Heart right ventricle (tissue), 16 donors: ENCODE measurements at places on chromosomes 6 and 20.

DNA sequence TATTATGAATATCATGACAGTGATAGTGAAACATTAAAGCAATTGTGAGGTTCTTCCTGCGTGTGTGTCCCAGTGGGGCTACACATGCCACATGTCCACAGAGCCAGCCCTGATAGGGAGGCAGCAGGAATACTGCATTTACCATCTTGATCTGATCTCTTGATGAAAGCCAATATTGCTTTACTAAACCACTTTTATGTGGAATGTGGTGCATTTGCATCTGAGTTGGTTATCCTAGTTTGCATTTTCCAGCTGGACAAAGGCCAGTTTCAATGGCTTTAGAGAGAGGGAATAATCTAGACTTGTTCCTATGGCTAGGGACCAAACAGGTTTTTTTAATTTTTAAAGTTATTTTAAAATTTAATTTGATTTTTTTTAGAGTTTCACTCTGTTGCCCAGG, 216.3 kb upstream of the FERMT1 start:
- DNase-seq, result no peak

DNA sequence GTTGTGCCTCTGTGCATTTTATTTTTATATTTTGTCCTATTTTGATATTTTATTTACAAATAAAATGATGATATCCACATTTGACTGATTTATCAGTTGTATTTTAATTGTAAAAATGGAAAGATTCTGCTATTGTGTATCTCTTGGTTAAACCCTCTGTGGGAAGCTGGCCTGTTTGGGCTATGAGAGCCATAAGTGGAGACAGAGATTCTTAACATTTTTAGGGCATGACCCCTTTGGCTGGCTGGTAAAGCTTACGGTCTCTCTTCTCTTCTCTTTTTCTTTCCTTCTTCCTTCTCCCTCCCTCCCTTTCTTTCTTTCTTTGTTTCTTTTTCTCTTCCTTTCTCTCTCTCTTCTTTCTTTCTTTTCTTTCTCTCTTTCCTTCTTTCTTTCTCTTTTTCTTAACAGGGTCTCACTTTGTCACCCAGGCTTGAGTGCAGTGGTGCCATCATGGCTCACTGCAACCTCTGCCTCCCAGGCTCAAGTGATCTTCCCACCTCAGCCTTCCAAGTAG, 172.3 kb upstream of the CDYL start:
- no peak for DNase-seq

DNA sequence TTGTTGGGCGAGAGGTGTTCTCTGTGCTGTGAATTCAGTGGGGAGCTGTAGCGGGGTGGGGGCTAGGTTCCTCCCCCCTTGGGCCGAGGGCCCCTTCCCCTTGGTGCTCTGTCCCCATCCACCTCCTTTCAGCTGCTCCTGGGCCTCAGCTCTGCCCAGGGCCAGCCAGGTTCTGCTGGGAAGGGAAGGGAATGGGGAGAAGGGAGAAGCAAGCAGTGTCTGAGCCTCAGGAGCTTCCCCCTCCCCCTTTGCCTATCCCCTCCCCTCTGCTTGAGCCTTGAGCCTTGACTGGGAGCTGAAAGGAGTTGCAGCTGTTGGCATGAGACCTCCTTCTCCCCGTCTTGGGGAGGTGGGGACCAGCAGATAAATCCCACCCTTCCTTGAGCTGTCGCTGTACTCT, 576 bp upstream of the RRP36 start:
- no peak for DNase-seq

DNA sequence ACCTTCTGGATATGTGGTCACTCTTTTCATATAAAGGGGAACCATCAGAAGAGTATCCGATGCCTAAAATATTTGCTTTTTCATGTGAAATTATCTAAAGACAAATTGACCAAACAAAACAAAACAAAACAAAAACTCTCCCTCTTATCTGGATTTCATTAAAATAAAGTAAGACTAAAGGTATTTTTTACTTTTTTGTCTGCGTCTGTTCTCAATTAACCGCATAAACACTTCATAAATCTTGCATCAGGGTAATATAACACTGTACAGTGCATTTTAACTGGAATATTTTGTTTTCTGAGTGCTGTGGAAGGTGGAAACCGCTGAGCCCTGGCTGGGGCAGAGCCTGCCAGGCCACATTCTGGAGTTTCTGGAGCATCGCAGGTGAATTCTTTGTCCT, 234.1 kb upstream of the ZFP64 start:
- no peak for DNase-seq

DNA sequence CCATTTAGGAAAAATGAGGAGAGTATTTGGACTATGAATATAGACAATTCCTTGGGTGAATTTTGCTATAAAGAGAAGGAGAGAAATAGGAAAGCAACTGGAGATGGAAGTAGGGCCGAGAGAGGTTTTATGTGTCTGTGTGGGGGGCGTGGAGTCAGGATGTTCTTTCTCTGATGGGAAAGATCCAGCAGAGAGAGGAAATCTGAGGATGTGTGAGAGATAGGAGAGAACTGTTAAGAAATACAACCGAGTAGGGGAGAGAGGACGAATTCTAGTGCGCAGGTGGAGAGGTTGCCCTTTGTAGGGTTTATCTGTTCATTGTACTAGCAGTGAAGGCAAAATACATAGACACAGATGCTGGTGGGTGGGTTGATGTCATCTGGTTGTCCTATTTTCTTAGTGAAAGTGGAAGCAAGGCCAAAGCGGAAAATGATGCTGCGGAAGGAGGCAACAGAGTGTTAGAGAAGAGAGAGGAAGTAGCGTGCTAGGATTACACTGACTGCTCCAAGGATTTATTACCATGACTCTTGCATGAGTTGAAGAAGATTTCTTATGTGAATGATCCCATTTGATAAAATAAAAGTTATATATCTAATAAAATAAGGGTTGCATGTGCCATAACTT, 57.7 kb downstream of the CLVS2 start:
- DNase-seq, result no peak

GRCh38 chr20:50302341-50303057, 111.9 kb downstream of the CEBPB start:
- DNase-seq, result no peak

DNA sequence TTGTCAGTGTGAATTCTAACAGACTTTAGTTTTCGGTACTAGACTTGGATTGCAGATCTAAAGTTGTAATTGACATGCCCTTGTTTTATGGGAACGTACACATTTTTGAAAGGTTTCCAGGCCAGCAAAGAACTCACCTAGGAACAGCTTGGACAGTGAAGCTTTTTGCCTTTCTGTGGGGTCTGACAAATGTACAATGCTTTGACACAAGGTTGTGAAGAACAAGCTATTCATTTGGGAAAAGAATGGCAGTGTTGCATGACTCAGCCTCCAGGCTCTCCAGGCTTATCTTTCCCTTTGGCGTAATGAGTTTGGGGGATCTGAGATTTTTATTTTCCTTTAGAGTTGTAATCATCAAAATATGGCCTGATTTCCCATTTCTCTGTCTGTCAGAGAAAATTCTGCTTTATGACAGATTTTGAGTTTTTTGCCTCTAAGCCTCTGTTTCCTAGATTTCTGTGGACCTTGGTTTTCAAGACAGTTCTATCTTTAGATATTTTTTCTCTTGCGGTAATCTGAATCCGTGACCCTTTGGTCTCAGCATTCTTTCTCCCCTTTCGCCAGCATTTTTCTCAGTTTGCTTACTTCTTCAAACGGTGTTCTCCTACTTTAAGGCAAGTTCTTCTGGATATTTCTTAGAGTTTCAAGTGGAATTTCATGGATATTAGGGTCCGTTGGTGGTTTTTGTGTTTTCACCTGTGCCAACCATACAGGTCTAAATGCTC, 221.0 kb downstream of the ADGB start:
- no peak for DNase-seq

- no peak for DNase-seq
These were observed 78.4 kb downstream of the FYN start for GRCh38 chr6:111794727-111795452.

- no peak for DNase-seq
These were observed 321.2 kb upstream of the MAP3K7 start for GRCh38 chr6:90907931-90908655.

GRCh38 chr6:106735136-106735633, 105.8 kb downstream of the QRSL1 start:
- DNase-seq, result no peak

GRCh38 chr20:60000271-60001042, 42.2 kb downstream of the CDH26 start:
- no peak for DNase-seq

- no peak for DNase-seq
These were observed 101.3 kb downstream of the RTN4IP1 start for GRCh38 chr6:106527979-106528378.

GRCh38 chr6:16570946-16571345, 190.3 kb downstream of the ATXN1 start:
- no peak for DNase-seq

DNA sequence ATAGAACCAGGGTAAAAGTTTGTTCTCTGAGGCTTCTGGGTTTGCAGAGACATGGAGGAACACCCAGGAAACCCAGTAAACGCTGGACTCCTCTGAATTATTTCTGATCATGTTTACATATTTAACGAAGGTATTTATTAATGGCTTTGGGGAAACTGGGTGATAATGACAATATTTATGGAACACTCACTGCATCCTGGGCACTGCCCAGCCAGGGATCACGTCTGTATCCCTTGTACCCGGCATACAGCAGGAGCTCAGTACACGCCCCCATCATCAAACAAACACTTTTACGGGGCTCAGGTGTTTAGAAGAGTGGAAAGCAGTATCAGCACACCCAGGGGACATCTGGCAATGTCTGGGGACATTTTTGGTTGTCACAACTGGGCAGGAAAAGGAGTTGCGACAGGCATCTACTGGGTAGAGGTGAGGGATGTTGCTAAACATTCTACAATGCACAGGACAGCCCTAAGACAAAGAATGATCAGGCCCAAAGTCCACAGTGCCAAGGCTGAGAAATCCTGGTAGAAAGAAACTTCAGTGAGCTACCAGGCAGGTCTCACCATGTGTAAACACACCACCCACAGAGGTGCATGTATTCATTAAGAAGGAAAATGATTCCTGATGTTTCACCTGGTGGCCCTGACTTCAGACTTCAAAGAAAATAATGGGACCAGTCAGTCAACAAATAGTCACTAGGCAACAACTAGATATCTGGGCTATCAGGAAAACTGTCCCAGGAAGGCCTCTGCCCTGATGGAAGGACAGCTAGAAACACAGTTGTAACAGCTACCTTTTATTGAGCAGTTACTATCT, 35.3 kb downstream of the ZMYND8 start:
- no peak for DNase-seq

GRCh38 chr20:23988561-23988960, at the start of gene GGTLC1:
Gene GGTLC1, minus strand, starts transcription at chr20:23988779. Its CDS starts 2,168 bp downstream, at chr20:23986611.
- no peak for DNase-seq

DNA sequence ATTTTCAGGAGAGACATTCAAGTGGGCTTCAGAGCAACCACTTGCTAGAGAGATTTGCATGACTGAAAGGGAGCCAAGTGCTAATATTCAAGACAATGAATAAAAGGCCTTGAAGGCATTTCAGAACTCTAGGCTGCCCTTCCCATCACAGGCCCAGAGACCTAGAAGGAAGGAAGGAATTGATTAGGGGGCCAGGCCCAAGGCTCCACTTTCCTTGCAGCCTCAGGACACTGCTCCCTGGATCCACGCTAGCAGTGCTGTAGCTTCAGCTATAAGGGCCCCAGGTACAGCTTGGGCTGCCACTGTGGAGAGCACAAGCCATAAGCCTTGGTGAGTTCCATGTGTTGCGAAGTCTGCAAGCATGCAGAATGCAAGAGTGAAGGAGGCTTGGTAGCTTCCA, 731.9 kb upstream of the FLRT3 start:
- DNase-seq, result no peak

DNA sequence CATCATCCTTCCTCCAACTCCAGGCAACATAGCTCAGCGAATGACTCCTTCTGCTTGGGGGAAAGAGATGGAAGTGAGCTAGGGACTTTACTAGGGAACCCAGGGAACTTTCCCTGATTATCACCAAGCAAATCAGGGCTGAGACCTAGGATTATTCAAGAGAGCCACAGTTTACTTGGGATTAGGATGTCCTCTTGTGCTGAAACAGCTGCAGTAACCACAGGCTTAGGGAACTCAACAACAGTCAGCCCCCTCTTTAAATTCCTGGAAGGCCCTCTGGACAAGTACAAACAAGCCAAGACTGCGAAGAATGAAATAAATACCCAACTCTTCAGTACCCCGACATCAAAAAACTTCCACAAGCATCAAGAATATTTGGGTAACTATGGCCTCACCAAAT, 700.9 kb downstream of the COL12A1 start:
- no peak for DNase-seq

- no peak for DNase-seq
These were observed 105.1 kb downstream of the EDN3 start for GRCh38 chr20:59405226-59406200.

- DNase-seq, result no peak
These were observed 348.2 kb downstream of the TFAP2B start for GRCh38 chr6:51166914-51167313.

DNA sequence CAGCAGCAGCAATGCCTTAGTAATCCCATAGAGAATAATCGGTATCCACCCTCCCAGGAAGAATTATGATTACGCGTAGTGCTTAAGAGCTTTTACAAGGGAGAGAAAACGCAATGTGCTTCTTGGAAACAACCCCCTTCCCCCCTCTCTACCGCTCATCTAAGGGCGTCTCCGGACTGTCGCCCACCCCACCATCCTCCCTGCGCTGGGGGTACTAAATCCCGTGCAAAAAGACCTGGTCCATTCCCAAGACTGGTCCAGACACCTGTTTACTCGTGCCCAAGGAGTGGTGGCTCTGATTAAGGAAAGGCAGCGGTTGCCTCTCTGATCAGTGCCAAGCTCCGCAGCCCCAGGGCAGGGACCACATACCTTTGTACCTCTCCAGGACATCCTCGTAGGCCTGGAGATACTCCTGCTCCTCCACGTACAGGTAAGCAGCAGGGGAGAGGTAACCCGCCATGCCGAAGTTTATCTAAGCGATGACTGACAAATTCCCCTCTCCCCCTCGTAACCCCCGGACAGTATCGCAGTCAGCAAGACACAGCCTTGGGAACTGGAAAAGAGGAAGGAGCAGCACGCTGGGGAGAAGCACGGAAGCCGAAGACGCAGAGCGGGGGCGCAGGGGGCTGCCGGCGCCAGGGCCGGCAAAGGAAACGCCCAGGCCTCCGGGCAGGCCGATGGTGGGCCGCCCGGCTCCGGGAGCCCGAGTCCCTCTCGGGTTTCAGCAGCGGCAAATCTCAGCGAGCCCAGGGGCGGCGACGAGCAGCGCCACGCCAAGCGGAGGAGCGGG, 112.0 kb upstream of the BEND6 start:
- DNase-seq, result peak; percentile 31

- no peak for DNase-seq
These were observed 50.9 kb downstream of the MYH7B start for GRCh38 chr20:35006531-35006971.

- no peak for DNase-seq
These were observed 32.6 kb upstream of the RNF182 start for GRCh38 chr6:13892017-13892645.
